Stimulated activated effector memory CD8-positive, alpha-beta T cell treated with anti-CD3 and anti-CD28 coated beads, Interleukin-12 subunit alpha, Interleukin-12 subunit beta, amount 100 ng/mL, for 72 hours (primary cell): ENCODE measurements at places on chromosomes 4 and X.

- DNase-seq = no peak
Measured at GRCh38 chrX:132957211-132958090, 978 bp downstream of the HS6ST2 start.

GRCh38 chr4:173477016-173477415 is 53.0 kb downstream of the HAND2 start:
- no peak for DNase-seq

DNA sequence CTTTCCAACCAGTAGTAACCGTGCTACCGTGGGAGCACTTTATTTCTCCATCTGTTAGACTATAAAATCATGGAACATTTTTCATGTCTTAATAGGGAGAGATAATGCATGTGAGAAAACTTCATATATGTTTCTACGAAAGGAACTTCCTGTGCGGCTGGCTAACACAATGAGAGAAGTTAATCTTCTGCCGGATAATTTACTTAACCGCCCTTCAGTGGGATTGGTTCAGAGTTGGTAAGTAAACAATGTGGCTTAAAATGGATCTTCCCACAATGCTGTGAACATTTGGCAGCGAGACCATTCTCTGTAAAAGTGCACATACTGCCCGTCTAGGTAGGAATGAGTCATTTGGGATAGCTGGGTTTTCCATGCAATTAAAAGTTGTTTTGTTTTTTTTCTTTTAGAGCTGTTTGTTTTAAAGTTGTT is 29.6 kb downstream of the PDK3 start:
- no peak for DNase-seq

DNA sequence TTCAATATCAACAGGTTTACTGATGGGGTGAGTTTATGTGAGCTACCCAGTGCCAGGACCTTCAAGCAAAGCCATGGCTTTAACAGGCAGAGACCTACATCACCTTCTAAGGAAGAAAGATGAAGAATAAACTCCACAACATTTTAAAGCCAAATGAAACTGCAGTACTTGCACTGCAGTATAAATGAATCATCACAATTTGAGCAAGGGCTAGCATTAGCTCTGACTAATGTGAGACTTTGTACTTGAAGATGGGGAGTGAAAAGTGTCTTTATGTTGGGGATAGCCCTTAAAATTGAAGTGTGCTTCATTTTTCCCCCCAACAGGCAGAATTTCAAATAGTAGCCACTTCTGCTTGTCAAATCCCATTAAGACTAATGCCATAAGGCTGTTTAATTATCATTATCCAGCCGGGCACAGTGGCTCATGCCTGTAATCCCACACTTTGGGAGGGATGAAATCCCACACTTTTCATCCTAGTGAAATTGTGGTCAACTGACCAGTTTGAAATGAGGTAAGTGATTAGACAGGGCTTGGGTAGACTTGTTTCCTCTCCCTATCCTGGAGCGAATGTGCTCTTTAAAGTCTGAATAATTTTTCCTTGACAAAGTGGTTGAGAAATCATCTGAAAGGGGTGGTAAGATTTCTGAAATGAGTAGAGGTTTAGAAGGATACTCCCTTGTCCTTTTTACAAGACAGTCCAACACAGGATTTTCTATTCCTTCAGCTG is 27.2 kb upstream of the GPR34 start:
- no peak for DNase-seq

DNA sequence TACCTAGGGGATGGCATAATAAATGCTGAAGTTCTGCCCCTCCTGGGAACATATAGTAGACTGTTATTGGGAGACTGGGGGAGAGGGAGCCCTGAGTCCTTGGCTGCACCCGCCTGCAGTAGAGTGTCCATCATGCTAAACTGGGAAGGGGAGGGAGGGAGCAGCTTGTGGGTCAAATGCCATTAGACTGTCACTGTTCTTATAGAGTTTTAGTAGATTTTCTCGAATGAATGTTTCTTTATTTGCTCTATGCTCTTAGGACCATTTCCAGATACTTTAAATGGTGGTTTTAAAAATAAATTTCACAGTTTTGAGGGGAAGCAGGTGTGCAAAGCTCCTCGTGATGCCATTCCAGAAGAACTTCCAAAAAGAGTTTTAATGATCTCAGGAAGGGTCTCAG is 111.6 kb upstream of the USP9X start:
- DNase-seq = no peak

GRCh38 chr4:18180892-18181291 is 159.3 kb upstream of the LCORL start:
- no peak for DNase-seq

- peak; percentile 45 for DNase-seq
Measured at GRCh38 chrX:75522565-75523431, at the start of gene ZDHHC15. ZDHHC15 (minus strand) TSS chrX:75523037; CDS start chrX:75523024, 13 bp downstream.

- no peak for DNase-seq
Measured at GRCh38 chr4:99430106-99430505, 5.0 kb downstream of the ADH7 start.

DNA sequence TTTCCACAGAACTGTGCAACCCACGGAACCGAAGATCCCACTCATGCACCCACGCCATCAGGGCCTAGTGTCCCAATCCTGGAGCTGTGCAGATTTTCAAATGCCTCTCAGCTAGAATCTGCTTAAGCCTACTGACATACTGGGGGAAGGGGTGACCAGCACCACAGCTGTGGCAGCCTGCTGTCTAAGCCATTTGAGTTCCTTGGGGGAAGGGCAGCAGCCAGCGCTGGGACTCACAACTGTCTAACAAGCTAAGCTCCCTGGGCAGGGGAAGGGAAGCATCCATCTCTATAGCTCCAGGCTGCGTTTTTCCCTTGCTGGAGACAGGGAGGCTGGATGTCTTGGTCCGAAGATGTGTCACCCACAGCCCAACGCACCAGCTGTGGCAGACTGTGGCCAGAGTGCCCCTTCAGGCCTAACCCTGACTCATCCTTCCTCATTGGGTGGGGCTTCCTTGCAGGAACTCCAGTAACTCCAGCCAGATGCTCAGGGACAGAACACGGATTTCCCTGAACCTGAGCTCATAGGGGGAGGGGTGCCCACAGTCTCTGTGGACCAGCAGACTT is 194.8 kb downstream of the CHRDL1 start:
- DNase-seq = no peak

DNA sequence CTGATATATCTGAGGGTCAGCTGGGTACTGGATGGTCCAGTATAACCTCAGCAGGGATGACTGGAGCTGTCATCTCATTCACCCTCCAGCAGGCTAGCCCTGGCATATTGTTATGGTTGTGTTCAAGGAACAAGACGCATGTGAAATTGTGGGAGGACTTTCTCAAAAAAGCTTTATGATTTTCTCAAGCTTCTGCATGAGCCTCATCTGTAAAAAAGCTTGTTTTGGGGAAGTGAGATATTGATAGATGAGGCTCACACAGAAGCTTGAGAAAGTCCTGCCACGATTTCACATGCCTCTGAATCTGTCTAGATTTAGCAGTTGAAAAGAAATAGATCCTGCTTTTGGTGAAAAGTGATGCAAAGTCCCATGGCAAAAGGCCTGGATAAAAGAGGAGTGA is 93.4 kb downstream of the SPCS3 start:
- no peak for DNase-seq

DNA sequence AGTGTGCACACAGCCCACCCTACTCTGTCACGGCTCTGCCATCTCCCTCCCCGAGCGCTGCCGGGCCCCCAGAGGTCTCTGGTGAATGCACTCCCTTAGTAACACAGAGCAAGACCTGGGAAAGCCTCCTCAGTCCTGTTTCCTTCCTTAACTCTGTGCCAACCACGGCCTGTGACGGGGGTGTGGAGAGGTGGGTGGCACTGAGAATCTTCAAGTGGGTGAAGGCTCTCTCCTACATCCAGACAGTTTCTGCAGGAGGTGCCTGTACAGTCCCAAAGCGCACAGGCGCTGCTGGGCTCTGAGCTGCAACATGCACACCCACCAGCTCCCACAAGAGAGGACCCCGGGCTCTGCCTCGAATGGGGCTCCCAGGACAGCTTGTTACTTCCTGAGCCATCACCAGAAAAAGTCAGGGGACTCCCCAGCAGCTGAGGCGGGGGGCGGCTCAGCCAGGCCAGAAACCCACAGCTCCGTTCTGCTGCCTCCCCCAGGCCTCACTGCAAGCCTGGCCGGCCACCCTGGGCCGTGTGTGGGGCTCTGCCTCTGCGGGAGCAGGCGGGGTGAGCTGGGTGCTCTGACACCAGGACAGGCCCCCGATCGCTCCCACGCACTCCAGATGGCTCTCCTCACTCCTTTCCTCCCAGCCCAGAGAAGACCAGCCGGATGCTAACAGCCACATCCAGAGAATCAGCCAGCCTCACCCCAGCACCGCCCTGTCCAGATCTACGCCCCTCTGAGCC is 29.7 kb downstream of the FAM53A start:
- no peak for DNase-seq

DNA sequence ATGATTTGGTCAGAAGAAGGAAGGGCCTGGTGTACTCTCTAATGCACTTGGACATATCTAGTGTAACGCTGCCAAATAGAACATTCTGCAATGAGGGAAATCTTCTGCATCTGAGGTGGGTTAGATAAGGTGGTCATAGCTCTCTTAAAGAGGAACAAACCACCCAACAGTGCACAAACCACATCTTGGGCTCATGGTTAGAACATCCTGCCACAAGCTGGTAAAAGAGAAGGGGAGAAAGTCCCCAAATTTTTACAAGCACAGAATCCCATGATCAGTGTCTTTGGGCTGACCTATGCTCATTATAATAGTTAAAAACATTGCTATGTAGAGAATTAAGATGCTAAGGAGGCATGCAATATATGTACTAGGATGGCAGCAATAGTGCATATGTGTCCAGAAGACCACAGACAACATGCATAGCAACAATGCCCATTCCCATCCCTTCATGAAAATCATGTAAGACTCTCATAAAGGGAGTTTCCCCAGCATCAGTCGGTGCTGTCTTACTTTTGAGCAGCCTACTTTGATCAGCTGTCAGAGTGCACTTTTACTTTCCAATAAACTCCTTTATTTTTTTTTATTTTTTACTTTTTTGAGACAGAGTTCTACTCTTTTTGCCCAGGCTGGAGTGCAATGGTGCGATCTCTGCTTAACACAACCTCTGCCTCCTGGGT is 99.7 kb upstream of the SLC7A11 start:
- DNase-seq = no peak

- DNase-seq = no peak
Measured at GRCh38 chrX:16836371-16836770, 33.8 kb downstream of the RBBP7 start.

- no peak for DNase-seq
Measured at GRCh38 chr4:167185465-167185864, 48.8 kb downstream of the SPOCK3 start.

GRCh38 chr4:7410446-7410845 is 24.3 kb downstream of the PSAPL1 start:
- DNase-seq = no peak

DNA sequence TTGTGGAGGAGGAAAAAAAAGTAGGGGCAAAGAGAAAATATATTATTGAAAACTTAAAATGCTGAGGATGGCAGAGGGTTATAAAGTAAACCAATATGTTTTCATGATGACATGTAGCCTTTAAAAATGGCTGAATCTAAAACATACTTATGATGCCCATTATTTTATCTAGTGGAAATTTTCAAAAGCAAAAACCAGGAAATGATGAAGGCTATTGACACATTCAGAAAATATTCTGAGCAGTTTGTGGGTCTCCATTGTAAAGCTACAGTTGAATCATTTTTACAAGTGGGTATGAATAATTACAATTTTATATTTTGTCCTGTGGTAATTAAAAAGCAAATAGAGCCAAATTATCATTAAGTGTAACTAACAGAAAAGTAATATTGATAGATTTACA is 10.7 kb downstream of the PLS3 start:
- no peak for DNase-seq

DNA sequence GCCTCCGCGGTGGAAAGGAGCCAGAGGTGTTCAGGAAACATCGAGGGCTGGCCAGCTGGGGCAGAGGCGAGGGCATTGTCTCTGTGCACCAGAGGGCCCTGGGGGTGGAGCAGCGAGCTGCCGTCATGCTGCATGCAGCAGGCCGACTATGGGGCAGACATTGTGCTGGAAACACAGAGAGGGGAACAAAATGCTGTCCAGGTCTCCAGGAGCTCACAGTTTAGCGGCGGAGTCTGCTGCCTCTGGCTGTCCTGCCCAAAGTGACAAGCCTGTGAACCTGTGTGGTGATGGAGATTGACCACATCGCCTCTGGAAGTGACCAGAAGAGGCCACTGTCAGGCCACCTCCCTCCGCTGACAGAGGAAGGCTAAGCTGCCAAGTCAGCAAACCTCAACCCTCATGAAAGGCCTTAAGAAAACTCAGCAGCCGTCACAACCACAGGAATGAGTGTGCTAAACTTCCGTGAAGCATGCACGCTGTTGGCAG is 20.1 kb upstream of the SASH3 start:
- peak; percentile 75 for DNase-seq

GRCh38 chr4:81410680-81411079 is 61.0 kb downstream of the RASGEF1B start:
- DNase-seq = no peak

DNA sequence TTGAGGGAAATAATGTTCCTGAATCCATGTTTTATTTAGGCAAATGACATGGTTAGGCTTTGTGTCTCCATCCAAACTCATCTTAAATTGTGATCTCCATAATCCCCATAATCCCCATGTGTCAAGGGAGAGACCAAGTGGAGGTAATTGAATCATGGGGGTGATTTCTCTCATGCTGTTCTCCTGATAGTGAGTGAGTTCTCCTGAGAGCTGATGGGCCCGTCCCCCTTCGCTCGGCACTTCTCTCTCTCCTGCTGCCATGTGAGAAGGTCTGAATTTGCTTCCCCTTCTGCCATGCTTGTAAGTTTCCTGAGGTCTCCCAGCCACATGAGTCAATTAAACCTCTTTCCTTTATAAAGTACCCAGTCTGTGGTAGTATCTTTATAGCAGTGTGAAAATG is 563.0 kb upstream of the NR3C2 start:
- no peak for DNase-seq

GRCh38 chrX:47215291-47215900 is 3.1 kb upstream of the CDK16 start:
- DNase-seq = no peak

- DNase-seq = peak; percentile 61
Measured at GRCh38 chr4:112075129-112075753, 70.0 kb upstream of the FAM241A start.

DNA sequence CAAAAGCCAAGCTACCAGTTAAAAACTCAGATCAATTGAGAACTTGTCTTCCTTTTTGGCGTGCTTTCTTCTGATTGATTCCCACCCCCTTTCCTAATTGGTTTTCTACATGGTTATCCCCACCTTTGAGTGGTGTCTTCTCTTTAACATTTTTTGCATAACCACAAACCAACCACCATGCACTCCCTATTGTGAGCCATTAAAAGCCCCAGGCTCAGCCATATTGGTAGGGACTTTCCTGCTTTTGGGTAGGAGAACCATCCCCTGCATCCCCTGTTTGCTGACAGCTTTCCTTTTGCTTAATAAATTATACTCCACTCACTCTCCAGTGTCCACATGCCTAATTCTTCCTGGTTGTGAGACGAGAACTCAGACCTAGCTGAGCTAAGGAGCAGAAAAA is 1651.4 kb upstream of the IGFBP7 start:
- no peak for DNase-seq

DNA sequence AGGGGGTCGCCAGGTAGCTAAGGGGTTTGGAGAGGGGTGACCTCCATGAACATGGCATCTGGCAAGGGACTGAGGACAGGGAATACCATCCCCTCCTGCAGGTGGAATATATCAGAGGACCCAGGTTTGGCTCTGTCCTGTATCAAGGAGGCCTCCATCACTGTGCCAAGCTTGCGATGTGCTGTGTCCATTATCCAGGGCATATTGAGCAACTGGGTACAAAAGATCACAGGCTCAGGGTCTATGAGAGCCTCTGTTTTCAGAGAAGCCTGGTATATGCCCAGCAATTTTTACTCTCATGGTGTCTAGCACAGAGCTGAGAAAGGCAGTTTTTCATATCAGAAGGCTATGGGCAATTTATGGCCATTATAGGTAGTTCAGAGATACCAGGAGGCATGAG is 16.6 kb upstream of the TCEAL5 start:
- DNase-seq = no peak

GRCh38 chr4:37023504-37023903 is 221.0 kb upstream of the NWD2 start:
- DNase-seq = no peak
